ENCODE measurements at places on chromosomes 7 and 10.

GRCh38 chr10:64731016-64731415 lies 1209.8 kb downstream of the REEP3 start:
- no peak for DNase-seq

DNA sequence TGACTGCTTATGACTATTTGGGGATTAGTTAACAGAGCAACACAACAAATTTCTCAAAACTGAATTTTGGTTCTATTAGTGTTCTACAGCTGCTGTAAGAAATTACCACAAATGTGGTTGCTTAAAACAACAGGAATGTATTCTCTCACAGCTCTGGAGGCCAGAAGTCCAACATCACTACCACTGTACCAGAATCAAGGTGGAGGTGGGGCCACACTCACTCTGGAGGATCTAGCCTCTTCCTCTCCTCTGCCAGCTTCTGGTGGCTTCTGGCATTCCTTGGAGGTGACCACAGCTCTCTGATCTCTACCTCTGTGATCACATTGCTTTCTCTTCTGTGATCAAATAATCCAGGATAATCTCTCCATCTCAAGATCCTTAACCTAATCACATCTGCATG lies 194.7 kb upstream of the BMPER start:
- DNase-seq = no peak

DNA sequence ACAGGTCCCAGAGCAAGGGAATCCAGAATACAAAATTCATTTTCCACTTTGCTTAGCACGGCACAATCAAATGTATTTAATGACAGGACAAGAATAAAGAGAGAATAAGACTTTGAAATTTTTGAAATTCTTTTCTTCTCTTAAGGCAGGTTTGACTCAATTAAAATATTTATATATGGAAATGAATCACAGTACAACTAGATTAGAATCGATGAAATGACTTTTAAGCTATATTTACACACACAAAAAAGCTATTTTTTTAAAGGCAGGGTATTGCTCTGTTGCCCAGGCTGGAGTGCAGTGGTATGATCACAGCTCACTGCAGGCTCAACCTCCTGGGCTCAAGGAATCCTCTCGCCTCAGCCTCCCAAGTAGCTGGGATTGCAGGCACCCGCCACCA lies 265.4 kb upstream of the SLC26A5 start:
- DNase-seq = no peak

DNA sequence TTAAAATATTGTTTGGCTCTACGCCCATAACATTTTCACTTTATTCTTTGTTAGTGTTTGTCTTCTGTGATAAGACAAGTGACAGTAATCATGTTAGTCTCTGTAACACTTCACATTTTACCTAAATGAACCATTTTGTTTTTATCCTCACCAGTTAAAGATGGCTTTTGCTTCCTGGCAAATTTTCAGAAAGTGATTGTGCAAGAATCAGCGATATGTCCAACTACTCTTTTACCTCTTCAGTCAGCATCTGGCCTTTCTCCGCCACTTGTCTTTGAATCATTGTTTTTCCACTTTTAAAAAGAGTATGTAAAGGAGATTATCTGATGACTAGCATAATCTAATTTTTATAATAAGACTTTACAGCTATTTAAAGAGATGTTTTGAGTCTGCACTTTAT lies 3.5 kb downstream of the DGKB start:
- DNase-seq = no peak

- DNase-seq = no peak
Observed at GRCh38 chr7:113198226-113198625, 79.9 kb upstream of the SMIM30 start.

GRCh38 chr7:15932318-15932717 lies 245.8 kb upstream of the MEOX2 start:
- DNase-seq = no peak
